ENCODE measurements at places on chromosomes 2 and 18.

DNA sequence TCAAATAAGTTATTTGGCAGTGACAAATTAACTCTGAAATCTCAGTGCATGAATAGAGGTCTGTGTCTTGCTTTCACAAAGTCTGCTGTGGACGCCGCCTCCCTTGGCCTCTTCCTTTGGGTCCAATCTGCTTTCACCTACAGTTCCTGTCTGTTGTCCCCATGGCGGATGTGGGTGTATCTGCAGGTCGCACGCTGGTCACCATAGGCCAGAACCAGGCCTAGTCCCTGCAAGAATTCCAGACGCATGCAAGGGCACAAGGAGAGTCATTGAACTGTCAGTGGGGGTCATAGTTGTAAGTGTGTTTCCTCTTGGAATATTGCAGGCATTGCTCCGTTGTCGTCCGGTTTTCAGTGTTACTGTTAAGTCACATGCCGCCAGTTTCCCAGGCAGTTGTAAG is 7.4 kb downstream of the SOCS6 start:
- no peak for DNase-seq

GRCh38 chr2:1134629-1135028 is 184.0 kb downstream of the SNTG2 start:
- no peak for DNase-seq

GRCh38 chr2:69184224-69184623 is 171.2 kb downstream of the ANTXR1 start:
- no peak for DNase-seq

DNA sequence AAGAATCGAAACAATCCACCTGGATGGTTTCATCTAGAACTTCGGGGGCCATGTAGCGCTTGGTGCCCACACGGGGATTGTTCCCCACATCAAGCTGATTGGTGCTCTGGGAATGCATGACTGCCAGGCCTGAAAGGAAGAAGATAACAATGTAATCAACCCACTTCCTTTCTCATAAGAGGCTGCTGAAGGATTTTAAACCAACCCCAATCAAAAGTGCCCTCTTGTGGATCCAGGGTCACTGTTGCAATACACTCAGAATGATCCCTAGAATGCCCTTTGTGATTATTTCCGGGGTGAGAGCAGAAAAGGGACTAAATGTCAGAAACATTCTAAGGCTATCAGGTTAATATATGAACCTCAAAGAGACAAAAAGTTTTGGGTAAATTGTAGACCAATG is 115.2 kb downstream of the ACVR1 start:
- no peak for DNase-seq

GRCh38 chr2:47039489-47039870 is 115.6 kb downstream of the STPG4 start:
- DNase-seq = no peak

- no peak for DNase-seq
Observed at GRCh38 chr2:51920509-51920908, 888.6 kb upstream of the NRXN1 start.

GRCh38 chr18:34639687-34640086 is 70.4 kb upstream of the DTNA start:
- no peak for DNase-seq

DNA sequence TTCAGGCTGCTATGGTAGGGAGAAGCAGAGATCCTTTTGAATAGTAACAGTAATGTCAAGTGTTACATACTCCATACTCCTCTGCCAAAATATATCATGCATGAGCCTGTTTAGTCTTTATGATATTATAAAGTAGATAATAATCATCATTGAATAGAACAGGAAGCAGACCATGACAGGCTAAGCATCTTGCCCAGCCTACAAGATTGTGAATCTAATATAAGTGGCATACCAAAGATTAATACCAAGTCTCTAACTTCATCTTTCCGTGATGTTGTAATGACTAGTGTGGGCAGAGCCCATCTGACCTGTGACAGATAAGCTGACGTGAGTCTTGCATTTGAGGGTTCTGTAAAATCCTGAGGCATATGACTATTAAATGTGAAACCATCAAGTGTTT is 13.1 kb downstream of the NDUFB3 start:
- DNase-seq = no peak

- DNase-seq = no peak
Observed at GRCh38 chr2:202270487-202270886, 4.9 kb downstream of the NOP58 start.

DNA sequence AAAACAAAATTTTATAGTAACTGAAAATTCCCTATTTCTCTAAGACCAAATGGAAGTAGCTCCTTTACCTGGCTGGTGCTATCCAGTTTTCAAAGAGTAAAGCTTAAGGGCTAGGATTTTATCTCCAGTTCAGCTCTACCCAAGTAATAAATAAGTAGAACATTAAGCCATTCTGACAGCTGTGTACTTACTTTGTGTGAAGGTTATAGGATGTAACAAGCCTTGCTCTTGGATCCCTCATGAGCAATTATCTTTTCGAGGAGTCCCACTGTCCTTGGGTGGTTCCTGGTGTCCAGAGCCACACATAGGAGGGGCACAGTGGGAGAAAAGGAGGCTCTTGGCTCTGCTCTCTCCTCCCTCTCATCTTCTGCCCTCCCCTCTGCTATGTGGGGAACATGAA is 45.5 kb downstream of the KIF5C start:
- no peak for DNase-seq

- DNase-seq = no peak
Observed at GRCh38 chr2:201947287-201947686, 86.4 kb upstream of the FZD7 start.
